Stimulated activated CD4-positive, alpha-beta T cell treated with anti-CD3 and anti-CD28 coated beads, Interleukin-2, amount 100 ng/mL, for 24 hours (primary cell): ENCODE measurements at places on chromosomes 11 and 22.

GRCh38 chr11:3225159-3225758 lies 6.6 kb upstream of the MRGPRG start:
- no peak for DNase-seq

- no peak for DNase-seq
These were observed 24.1 kb downstream of the APOL3 start for GRCh38 chr22:36136475-36136874.

DNA sequence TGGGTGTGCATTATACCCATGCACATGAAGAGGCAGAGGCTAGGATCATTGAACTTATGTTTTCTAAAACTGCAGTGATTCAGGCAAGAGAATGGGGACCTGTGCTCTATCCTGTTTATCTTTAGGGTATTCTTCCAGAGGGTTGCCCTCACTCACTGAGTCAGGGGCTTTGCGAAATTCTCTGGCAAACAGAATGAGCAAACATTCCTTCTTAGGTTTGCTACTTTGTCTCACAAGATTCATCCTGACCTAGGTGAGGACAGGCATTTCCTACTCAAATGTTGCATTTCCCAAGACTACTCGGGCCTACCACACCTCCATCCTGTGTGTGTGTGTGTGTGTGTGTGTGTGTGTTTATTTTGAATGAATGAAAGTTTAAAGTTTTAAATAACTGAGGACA lies 2.7 kb upstream of the EIF3M start:
- no peak for DNase-seq

GRCh38 chr22:49894322-49895054 lies 23.8 kb downstream of the ALG12 start:
- no peak for DNase-seq

DNA sequence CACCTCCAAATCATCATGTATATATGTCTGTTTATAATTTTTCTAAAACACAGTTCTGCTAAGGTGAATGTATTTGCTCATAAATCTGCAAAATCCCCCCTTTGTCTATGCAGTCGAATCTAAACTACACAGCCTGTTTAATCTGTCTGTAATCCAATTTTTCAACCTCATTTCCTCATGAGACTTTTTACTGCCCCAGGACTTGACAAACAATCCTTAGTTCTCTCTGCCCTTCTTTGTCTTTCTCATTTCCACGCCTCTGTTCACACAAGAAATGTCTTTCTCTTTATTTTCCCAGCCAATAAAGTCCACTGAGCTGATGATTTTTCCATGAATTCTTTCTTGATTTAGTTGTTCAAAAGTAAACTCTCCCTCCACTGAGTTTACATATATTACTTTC lies 1154.3 kb downstream of the FAM181B start:
- DNase-seq: no peak

- DNase-seq: no peak
These were observed 22.2 kb downstream of the OPCML start for GRCh38 chr11:133509924-133510697.

DNA sequence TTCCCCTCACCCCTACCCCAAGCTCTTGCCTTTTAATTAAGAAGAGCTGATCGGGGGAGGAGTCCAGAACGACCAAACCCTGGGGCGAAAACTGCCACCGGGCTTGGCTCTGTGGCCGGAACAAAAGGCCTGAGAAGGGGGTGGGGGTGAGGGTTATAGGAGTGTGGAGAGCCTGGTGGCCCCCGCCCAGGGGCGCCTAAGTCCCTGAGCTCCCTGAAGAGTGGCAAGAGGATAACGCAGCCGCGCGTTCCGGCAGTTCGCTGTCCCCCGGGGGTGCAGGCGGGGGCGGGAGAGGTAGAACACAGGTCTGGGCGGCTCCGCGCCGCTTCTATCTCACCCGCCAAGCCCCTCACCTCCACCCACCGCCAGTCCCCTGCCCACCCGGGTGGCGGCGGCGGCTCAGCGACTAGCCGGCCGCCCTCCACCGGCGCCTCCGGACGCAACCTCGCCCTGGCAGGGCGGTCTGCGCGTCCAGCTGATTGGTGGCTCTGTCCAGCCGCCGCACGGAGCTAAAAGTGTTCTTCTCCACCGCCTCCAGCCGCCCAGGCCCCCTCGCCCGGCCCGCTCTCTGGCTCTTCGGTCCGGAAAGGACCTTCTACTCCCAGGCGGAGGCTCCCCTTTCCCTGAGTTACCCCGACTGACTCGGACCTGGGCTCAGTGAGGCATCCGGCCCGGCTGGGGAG lies 18.7 kb upstream of the BDNF start:
- no peak for DNase-seq

DNA sequence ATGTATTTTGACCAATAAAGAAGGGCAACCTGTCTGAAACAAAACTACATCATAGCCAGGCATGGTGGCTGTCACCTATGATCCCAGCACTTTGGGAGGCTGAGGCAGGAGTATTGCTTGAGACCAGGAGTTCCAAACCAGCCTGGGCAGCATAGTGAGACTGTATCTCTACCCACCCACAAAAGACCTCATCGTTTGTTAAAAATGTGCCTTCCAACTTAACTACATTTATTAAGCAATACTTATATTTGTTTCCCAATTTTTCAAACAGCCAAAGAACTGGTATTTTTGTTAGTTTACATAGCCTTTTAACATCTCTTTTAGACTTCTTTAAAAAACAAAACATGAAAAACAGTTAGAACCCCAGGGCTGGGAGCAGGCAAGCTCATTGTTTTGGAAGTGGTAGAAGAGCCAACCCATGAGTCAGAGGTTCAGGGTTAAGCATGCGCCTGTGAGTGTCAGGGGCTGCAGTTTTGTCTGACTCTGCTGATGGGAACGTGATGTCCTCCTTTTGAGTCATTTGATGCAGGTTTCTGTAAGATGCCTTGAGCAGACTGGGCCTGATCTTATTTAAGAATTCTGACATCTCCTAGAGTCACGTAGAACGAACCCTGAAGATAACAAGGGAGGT lies 53.9 kb upstream of the CRTAM start:
- no peak for DNase-seq

DNA sequence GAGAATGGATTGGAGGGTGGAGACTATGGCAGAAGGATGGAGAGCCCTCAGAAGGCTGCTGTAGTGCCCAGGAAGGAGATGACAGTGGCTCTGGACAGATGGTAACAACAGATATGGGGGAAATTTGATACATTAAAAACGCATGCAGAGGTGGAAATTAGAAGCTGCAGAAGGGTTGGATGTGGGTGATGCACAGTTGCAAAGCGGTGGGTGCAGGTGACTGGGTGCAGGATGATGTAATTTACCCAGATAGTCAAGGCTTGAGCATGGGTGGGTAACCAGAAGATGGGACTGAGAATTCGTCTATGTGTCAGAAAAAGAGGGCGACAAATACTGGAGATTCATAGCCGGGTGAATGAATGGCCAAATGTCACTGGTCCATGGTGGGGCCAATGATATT lies 570.3 kb downstream of the MN1 start:
- DNase-seq: no peak

DNA sequence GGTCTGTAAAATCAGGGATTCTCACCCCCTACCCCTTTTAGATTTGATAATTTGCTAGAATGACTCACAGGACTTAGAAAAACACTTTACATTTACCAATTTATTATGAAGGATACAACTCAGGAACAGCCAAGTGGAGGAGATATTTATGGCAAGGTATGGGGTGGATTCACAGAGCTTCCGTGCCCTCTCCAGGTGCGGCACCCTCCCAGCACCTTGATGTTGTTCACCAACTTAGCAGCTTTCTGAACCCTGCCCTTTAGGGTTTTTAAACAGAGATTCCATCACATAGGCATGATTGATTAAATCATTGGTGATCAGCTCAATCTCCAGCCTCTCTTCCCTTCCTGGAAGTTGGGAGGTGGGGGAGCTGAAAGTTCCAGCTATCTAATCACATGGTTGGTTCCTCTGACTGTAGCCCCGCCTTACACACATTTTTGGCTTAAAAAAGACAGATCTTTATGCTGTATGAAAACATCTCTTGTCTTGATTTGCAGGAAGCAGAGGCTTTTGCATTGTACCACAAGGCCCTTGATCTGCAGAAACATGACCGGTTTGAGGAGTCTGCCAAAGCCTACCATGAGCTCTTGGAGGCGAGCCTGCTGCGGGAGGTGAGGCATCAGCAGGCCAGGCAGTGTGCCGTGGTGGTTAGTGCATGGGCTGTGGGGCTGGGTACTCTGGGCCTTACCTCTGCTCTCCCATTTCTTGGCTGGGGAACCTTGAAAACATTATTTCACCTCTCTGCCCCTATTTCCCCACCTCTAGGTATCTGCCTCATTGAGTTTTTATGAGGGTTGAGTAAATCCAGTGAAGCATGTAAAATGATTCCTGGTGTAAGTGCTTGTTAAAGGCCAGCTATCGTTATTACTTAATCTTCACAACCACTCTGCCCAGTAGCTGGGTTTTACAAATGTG lies 27.0 kb downstream of the CABIN1 start:
- DNase-seq: no peak

GRCh38 chr11:102384419-102385079 lies 37.5 kb downstream of the BIRC2 start:
- DNase-seq: no peak

DNA sequence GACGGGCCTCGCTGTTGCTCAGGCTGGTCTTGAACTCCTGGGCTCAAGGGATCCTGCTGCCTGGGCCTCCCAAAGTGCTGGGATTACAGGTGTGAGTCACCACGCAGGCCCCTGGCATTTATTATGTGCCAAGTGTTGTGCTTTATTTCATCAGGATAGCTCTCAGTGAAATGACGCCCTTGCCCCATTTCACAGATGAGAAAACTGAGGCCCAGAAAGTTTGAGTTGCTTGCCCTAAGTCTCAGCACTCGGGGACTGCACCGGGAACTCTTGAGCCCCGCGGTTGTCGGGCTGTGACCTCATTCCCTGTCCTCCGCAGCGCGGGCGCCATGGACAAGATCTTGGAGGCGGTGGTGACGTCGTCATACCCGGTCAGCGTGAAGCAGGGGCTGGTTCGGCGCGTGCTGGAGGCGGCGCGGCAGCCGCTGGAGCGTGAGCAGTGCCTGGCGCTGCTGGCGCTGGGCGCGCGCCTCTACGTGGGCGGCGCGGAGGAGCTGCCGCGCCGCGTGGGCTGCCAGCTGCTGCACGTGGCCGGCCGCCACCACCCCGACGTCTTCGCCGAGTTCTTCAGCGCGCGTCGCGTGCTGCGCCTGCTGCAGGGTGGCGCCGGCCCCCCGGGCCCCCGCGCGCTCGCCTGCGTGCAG lies 7.3 kb downstream of the USP35 start:
- no peak for DNase-seq

DNA sequence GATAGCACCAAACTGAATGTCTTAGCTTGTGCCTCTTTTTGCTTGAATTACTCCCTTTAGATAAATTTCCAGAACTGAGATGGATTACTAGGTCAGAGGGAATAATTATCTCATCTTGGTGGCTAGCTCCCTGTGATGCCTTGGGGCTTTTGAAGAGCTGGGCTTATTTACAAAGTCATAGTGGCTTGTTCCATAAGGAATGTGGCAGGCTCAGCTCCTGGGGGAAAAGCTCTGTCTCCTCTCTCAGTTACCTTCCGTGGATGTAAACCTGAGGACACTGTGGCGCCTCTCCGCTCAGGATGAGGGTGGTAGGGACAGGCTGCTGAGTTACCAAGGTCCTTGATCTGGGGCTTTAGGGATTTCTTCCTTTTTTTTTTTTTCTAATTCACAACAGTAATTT lies 121.7 kb downstream of the PARVA start:
- no peak for DNase-seq

- DNase-seq: peak; percentile 47
These were observed 43.7 kb downstream of the MICAL3 start for GRCh38 chr22:17980638-17981051.

GRCh38 chr11:128599729-128600128 lies 12.4 kb upstream of the ETS1 start:
- no peak for DNase-seq

GRCh38 chr22:22705328-22706100 lies 61.1 kb downstream of the GGTLC2 start:
- DNase-seq: no peak

GRCh38 chr11:117717485-117718314 lies 79.3 kb downstream of the DSCAML1 start:
- DNase-seq: no peak

DNA sequence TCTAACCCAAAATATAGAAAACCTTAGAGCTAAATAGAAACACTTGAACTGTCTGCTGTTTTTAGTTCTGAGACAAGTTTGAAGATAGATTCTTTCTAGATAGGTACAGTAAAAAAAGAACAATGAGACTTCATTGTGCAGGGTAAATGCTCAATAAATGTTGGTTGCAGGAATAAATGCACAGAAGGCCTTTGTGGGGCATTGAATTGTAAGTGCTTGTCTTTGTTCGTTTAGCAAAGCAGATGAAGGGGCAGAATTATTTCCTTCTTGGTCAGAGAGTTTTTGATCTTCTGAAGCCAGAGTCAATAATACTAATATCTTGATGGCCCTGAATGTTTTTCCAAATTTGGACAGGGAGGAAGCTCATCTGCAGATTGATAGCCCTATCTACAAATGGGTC lies 340.4 kb downstream of the OPCML start:
- no peak for DNase-seq

GRCh38 chr22:30175690-30176288 lies 70.8 kb downstream of the LIF start:
- no peak for DNase-seq
